ENCODE measurements at places on chromosomes 3 and 15. TPM values are rescaled to one million over a fixed set of nuclear protein-coding genes. Genes with fewer than 3 reads are reported as not detected.

NECTIN3 gene
- 66.2 TPM for total RNA-seq

CD86 gene
- total RNA-seq = not detected

GOLGA8J gene
- total RNA-seq = not detected

WWTR1 gene
- 116 TPM for total RNA-seq

RASL12 gene
- not detected for total RNA-seq

GUCA1C gene
- not detected for total RNA-seq

CADM2 gene
- total RNA-seq = not detected

SLC35A5 gene
- 44.2 TPM for total RNA-seq

TMEM158 gene
- total RNA-seq = 248 TPM

AGTR1 gene
- 0.07 TPM for total RNA-seq

TM6SF1 gene
- total RNA-seq = not detected

SPATA12 gene
- total RNA-seq = 1.6 TPM
